Inflammatory macrophage treated with lipopolysaccharide for 4 hours (primary cell): ENCODE measurements at places on chromosomes 3 and 15.
A peak's percentile ranks its signal among the peaks of the same experiment; 100 is the strongest.

DNA sequence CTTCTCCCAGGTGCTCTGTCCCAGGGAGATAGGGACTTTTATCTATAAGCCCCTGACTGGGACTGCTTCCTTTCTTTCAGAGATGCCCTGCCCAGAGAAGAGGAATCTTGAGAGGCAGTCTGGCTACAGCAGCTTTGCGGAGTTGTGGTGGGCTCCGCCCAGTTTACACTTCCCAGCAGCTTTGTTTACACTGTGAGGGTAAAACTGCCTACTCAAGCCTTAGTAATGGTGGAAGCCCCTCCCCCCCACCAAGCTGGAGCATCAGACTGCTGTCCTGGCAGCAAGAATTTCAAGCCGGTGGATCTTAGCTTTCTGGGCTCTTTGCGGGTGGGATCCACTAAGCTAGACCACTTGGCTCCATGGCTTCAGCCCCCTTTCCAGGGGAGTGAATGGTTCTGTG, 253.8 kb upstream of the ARL6 start:
- no peak for DNase-seq

- no peak for DNase-seq
Measured at GRCh38 chr3:178084938-178085816, 451.1 kb upstream of the KCNMB2 start.

DNA sequence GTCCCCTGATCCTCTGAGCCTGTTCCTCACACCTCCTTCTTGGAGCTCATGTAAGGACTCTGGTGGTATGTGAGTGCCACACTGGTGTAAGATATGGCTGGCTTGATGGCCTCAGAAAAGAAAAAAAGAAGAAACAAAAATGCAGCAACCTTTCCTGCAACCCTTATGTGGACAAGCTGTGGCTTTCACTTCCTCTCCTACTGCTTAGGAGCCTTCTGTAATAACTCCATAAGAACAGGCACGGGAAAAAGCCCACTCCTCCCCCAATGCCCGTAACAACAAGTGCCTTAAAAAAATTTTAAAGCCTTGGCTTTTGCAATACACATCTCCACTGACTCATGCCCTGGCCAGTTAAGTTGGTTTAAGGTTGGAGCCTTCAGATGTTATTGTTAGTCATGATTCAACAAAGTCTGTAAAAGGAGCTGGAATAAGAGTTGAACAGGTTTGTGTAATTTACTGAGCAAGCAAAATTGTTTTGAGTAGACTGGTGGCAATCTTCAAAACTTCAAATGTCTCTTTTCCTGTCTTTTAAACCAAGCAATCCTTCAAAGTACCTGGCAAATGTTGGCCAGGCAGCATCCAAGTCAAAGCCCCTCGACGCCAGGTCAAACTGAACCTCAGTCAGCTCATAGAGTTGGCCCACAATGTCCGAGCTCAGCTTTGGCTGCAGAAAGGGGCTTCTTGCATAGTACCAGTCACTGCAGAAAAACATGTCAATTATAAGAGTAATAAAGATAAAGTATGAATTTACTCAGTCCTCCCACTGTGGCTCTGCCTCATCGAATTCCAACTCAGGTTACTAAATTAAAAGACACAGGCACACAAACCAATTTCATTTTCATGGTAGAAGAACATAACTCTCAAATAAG, 22.9 kb downstream of the FYCO1 start:
- peak; percentile 95 for DNase-seq

DNA sequence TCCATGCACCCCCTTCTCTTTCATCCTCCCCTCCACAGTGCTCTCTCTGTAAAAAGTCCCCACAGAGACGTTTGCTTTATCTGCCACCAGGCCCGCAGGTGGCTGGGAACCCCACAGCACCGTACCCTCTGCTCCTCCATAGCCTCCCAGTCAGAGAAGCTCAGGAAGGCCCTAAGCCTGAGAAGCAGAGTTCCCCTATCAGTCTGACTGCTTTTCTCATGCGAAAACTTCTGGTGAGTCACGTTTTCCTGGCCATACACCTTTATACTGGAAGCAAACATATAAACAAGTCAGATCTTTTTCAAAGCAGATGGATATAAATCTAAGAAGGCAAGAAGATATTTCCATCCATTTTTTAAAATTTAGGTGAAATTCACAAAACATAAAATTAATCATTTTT, 51.5 kb upstream of the MEF2A start:
- DNase-seq: no peak

GRCh38 chr15:63045879-63046278, 3.3 kb downstream of the TPM1 start:
- DNase-seq: no peak

DNA sequence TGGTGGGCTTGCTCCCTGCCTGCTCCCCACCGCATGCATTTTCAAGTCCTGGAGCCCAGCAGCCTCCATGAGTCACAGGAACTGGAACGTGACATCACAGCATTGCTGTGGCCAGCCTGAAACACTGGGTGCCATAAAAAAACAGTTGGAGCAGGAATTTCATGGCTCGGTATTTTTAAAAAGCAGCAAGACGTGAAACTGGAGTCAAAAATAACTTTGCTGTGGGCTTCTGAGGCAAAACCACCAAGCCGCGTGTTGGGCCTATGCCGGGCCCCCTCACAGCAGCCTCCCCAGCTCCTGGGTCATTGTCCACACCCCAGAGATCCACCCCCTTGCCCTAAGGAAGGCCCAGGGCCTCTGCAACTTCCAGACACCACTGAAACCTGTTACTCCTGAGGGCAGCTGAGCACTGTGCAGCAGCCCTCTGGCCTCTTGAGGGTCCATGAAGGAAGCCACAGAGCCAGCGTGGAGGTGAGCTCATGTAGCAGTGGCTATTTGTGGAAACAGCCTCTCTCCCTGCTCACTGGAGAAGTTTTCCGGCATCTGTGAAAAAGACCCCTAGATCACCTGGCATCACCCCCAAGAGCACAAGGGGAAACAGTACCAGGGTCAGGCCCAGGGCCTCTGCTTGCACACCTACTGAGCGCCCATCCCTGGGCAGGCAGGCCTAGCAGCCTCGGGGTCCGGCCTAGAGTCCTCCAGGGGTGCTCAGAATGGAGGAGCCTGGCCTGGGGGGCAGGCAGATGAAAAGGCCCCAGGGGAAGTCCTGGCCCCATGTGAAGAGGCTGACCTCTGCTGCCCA, 34.0 kb upstream of the DUSP7 start:
- DNase-seq: peak; percentile 22

DNA sequence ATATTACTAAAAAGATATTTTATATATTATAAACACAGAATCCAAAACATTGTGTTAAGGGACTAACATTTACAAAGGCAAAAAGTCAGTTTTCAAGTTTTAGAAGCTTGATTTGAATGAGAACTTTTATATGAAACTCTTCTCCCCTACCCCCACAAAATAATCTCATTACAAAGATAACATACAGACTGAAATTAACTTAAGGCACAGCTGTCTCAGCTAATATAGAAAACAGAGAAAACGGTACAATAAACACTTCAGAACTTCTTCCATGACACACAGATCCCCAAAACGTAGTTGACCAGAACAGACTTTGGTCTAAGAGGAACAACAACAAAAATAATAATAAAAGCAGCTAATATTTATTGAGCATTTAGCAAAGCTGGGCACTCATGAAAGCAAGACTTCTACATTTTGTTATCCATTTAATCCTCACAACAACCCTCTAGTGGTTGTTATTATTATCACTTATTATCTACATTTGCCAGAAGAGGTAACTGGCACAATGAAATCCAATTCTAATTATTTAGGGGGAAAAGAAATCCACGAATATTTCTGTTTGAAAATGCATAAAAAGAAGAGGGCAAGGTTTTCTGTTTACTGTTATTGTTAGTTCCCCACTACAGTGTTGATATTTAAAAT, 68.1 kb downstream of the PFN2 start:
- peak; percentile 6 for DNase-seq

- DNase-seq: peak; percentile 86
Measured at GRCh38 chr3:71547249-71548198, 36.0 kb downstream of the FOXP1 start.

DNA sequence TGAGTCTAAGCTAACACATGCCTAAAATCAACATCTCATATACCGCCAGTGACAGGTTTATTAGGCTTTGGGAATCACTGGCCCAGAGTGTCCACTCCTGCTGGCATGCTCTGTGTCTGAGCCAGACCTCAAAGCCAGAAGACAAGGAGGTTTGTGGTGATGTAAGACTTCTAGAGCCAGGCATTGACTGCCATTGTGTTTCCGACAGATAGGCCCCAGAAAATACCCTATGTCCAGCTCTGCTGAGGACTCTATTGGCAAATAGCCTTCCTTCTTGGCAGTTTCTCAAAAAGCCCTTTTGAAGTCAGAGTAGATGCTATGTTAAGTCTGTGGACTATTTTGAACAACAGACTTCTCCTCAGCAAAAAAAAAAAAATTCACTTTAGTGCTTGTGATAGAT, 181.9 kb upstream of the UBE2E1 start:
- no peak for DNase-seq

DNA sequence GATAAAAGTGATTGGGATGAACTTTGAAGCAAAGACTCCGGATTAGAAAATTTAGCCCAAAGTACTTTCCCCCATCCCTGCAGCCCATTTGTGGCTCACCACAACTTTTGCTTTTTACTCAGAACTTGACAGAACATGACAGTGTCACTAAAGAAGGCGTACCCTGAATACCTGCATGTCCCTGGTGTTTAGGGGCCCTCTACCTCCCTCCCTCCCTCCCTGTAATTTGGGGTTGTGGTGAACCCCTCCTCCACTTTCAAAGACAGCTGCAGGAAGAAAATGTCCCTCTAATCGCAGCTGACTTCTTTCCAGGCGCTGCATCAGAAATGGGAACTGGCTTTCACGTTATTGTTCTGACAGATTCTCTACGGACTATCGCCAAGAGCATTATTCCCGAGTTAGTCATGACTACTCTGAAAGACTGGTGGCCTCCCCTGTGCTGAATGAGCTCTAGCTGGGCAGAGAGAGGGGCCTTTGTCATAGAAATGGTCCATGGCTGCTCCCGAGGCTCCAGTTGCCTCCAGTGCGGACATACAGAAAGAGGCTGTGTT, 93.2 kb upstream of the ARHGEF3 start:
- DNase-seq: no peak

DNA sequence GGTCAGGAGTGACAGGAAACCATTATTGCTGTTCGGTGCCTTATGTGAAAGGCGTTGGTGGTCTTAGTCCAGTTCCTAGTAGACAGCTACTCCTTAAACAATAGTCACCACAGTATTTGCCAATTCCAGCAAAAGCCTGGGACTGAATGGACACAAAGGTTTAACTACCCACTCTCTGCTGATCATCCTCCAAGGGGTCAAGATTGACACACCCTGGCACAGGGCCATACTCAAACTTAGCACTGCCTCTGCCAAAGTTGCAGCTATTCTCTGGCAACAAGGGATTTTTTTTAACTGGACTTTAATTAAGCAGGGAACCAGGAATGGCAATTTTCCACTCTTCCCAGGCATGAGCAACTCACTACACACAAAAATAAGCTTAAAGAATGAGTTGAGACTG, 193.9 kb downstream of the NLGN1 start:
- DNase-seq: no peak

DNA sequence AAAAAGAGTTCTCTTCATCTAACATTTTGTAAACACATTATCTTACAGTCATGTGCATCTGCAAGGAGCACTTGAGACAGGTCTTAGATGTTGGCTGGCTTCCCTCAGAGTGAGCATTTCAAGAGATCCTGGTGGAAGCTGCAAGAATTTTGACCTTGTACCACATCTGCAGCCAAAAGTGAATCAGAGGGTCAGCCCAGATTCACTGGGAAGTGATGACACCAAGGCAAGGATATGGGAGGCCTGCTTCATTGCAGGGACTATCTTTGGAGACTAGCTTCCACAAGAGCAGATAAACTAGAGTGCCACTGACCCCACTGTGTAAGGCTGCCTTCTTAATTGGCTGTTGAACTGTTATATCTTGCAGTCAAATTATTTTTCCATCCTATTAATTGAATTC, 21.3 kb upstream of the GADL1 start:
- no peak for DNase-seq

GRCh38 chr3:44069276-44069675, 172.4 kb upstream of the TOPAZ1 start:
- DNase-seq: no peak

DNA sequence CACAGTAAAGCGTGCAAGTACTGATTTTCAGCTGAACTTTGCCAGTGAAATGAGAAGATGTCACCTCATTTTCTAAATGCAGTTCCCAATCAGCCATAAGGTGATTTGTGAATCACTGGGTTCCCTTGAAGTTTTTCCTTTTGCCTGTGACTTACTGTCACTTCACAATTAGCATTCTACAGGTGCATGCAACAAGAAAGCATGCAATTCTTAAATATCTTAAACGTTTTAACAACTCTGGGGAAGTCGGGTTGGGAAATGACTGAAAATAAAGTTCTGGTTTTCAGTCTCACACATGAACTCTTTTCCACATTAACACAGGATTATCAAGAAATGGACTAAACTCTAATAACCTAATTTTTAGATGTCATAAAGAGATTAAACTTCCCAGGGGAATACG, 5.2 kb downstream of the GSK3B start:
- no peak for DNase-seq

- DNase-seq: no peak
Measured at GRCh38 chr3:49761661-49762060, 24.7 kb downstream of the IP6K1 start.

- DNase-seq: no peak
Measured at GRCh38 chr15:97386940-97387339, 573.6 kb upstream of the ARRDC4 start.

GRCh38 chr3:14628406-14628805, 23.2 kb upstream of the CCDC174 start:
- no peak for DNase-seq

GRCh38 chr3:39657775-39658174, 151.6 kb upstream of the MYRIP start:
- DNase-seq: no peak

DNA sequence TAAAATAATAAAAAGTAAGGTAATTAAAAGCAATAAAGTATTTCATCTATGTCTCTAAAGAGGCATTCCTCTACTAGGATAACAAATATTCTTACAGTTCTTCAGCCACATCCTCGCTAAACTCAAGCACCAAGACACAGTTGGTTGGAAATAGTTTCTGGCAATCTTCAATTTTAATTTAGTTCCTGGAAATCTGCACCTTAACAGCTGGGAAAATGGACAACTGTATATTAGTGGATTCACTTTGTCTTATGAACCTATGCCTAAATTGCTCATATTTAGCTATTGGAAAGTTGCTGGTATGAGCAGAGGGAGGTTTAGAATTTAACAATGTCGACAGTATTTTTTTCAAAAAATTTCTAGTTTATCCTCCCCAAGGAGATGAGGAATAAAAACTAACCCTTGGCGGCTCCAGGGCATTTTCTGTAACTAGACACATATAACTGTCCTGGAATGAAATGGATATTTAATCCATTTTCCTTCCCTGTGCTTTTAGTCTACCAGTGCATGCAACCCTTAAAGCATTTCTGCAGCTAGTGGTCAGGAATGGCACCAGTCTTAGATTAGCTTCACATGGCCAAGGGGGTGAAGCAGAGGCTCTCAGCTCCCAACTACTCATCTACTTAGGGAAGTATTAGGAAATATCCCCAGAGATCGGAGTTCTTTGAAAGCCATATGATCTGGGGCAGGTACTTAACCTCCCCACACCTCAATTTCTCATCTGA, 290.0 kb upstream of the THBS1 start:
- DNase-seq: no peak

GRCh38 chr3:52182196-52182595, 15.8 kb upstream of the ALAS1 start:
- DNase-seq: no peak

- no peak for DNase-seq
Measured at GRCh38 chr3:37953707-37954394, 36.7 kb upstream of the VILL start.

- DNase-seq: no peak
Measured at GRCh38 chr3:112013784-112014143, 15.0 kb downstream of the TAGLN3 start.
